Smooth muscle cell of the umbilical artery (primary cell): ENCODE measurements at places on chromosomes 11 and 22. TPM values are rescaled to one million over a fixed set of nuclear protein-coding genes. Genes with fewer than 3 reads are reported as not detected.

The APLNR gene
- total RNA-seq, result not detected in 2 replicates

The PARVA gene
- 57.0 and 80.9 TPM in 2 replicates for total RNA-seq

The PMM1 gene
- total RNA-seq, result 14.8 and 16.1 TPM in 2 replicates

The TEX12 gene
- total RNA-seq, result 0.30 and 0.46 TPM in 2 replicates

The TIMM8B gene
- 16.6 and 30.9 TPM in 2 replicates for total RNA-seq

The CARD16 gene
- total RNA-seq, result 2.0 and 6.5 TPM in 2 replicates

The OR52E8 gene
- not detected in 2 replicates for total RNA-seq

The SLC35E4 gene
- total RNA-seq, result 8.9 and 16.3 TPM in 2 replicates

The CRYBA4 gene
- not detected in 2 replicates for total RNA-seq

The SLC1A2 gene
- 0.30 and 0.32 TPM in 2 replicates for total RNA-seq

The SLC22A8 gene
- not detected in 2 replicates for total RNA-seq

The TNNT3 gene
- not detected in 2 replicates for total RNA-seq

The KREMEN1 gene
- total RNA-seq, result 3.4 and 4.2 TPM in 2 replicates

The OR8D4 gene
- total RNA-seq, result not detected in 2 replicates

The SSTR3 gene
- total RNA-seq, result not detected in 2 replicates

The RASL10A gene
- total RNA-seq, result not detected in 2 replicates

The KRTAP5-11 gene
- not detected in 2 replicates for total RNA-seq

The ACCS gene
- total RNA-seq, result 6.4 and 6.5 TPM in 2 replicates

The KRTAP5-1 gene
- total RNA-seq, result not detected in 2 replicates

The VPREB1 gene
- total RNA-seq, result not detected in 2 replicates

The SSH3 gene
- total RNA-seq, result 13.1 and 18.6 TPM in 2 replicates

The ENTHD1 gene
- not detected in 2 replicates for total RNA-seq

The ISX gene
- total RNA-seq, result not detected in 2 replicates

The PAMR1 gene
- total RNA-seq, result 46.2 and 224 TPM in 2 replicates

The ADM2 gene
- 6.5 and 7.6 TPM in 2 replicates for total RNA-seq

The GDPD5 gene
- total RNA-seq, result 1.2 and 2.2 TPM in 2 replicates

The C11orf21 gene
- total RNA-seq, result not detected in 2 replicates

The PSMD13 gene
- total RNA-seq, result 106 and 125 TPM in 2 replicates

The OR6T1 gene
- total RNA-seq, result not detected in 2 replicates
